CD4-positive, CD25-positive, alpha-beta regulatory T cell (primary cell): ENCODE measurements at places on chromosomes 12 and 14.

DNA sequence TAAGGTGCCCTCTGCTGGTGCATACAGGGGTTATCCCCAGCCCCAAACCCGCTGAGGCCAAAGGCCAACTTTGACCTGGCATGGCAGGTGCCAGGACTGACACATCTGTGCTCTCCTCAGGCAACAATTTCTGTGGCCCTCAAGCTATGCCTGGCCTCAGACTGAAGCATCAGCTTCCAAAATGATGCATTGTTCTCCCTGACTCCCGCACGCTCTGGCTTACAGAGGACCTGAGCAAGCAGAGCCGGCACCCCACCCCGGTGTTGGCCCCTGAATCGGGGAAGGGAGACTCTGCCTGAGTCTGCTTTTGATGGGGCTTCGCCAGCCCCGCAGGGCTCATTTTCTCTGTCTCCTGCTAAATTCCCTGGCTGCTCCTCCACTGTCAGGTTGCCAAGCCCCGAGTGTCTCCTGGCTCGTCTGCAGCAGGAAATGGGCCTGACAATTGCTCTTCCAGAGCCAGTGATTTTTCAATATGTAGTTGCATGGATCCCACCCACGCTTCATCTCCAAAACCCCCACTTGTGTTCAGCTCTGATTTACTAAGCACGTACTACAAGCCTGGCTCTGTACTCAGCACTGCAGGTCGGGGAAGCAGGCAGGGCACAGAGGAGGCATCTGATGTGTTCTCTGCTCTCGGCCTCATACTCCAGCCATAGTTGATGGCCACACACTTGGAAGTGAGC is 126.1 kb downstream of the SLC38A6 start:
- DNase-seq: no peak

GRCh38 chr14:68668531-68668930 is 124.3 kb downstream of the ZFP36L1 start:
- no peak for DNase-seq

DNA sequence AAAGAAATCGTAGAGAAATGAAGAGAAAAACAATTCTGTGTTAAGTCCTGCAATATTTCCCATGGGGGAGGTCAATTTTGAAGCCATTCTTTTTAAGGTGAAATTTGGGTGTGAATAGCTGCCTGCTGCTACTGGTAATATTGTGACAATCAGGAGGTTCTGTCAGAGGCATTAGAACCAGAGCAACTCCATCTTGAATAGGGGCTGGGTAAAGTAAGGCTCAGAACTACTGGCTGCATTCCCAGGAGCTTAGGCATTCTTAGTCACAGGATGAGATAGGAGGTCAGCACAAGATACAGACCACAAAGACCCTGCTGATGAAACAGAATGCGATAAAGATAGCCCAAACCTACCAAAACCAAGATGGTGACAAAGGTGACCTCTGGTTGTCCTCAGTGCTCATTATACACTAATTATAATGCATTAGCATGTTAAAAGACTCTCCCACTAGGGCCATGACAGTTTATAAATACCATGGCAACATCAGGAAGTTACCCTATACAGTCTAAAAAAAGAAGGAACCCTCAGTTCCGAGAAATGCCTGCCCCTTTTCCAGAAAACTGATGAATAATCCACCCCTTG is 24.8 kb upstream of the MTHFD1 start:
- DNase-seq: no peak

DNA sequence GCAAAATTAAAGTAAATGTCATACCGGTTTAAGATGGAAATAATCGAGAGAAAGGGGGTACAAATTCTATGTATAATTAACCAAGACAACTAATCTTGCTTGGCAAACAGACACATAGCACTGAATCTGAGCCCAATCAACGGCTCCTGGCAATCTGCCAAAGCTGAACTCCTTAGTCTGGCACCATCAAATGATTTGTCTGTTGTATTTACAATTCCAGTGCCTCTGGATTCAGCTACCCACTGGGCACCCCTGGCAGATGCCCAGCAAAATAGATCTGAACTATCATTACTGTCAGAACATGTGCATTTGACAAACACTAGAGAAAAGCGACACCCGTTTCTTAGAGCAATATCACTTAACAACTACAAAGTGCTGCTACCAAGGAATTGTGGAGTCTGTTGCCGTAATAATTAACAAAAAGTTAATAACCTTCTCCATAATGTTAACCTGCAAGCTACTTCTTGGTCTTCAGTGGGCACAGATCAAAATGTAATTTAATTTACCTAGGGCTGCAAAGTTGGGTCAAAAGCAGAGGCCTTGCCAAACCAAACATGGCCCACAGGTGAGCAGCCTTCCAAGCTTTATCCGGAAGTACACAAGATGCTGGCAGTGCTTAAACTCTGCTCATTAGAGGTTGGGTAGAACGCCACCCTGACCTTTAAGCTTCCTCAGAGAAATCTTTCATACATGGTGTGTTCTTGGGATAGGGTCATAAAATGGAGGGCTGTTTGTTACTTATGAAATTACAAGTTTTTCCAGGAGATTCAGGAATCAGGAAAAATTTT is 7.6 kb downstream of the EGLN3 start:
- DNase-seq: no peak

GRCh38 chr12:72228424-72228823 is 43.7 kb upstream of the TRHDE start:
- DNase-seq: no peak

- DNase-seq: no peak
Measured at GRCh38 chr12:74049348-74049747, 488.3 kb upstream of the ATXN7L3B start.

DNA sequence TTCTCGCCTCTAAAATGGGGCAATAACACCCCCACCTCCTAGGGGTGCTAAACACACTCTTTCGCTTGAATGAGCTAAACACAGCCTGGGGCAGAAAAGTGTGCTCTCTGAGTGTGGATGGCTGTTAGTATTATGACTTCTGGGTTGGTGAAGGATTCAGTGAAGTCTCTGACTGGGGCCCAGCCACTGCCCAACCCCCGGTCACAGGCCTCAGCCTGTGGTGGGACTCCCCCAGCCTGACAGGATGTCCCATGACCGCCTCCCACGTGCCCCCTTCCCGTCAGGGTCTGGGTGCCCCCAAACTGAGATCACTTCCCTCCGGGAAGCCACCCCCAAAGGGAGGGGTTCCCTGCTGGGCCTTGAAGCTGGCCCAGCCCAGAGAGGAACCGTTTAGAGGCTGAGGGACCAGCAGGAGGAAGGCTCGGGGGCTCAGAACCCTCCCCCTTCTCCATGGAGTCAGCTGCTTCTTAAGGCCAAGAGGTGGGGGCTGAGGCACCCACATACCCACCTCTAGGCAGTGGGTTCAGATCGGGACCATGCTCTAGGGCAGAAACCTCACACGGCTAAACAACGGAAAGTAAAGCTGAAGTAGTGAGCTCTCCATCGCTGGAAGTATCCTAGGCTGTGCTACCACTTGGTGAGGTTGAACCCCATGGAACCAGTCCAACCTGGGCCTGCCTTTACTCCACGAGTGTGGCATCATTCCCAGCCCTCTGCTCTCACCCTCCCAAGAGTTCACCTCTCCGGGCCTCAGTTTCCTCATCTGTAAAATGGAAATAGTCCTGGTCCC is 13.8 kb downstream of the DTX1 start:
- no peak for DNase-seq

GRCh38 chr12:51496895-51497294 is 72.3 kb downstream of the SLC4A8 start:
- DNase-seq: no peak

DNA sequence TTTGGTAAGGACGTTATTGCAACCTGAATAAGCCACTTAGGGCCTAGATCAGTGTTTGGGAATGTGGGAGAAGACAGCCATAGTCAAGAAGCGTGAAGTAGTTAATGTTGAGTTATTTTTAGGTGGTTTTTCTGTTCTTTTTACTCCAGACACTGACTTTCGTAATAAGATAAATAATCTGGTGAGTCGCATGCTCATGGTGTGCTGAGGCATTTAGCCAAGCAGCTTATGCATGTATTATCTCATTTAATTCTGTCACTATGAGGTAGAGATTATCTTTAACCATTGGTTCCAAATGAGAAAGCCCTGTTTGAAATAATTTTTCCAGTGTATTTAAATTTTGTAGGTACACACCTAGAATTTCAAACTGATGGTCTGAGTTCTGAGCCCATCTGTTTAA is 67.3 kb downstream of the RCOR1 start:
- DNase-seq: no peak

DNA sequence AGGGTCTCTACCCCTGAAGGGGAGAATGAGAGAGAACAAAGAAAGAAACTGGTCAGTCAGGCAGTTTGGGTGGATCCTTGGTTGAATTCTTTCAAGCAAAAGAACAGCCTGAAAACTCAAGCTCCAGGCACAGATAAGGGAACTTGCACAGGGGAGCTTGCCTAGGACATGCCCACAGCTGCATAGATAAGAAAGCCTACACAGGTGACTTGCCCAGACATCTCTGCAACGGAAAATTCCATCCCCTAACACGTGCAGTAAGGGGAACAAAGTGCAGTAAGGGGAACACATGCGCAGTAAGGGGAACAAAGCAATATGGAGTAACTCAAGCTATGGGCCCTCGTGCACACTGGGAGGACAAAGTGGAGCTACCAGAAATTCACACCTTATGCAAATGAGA is 540.1 kb upstream of the MIS18BP1 start:
- no peak for DNase-seq

DNA sequence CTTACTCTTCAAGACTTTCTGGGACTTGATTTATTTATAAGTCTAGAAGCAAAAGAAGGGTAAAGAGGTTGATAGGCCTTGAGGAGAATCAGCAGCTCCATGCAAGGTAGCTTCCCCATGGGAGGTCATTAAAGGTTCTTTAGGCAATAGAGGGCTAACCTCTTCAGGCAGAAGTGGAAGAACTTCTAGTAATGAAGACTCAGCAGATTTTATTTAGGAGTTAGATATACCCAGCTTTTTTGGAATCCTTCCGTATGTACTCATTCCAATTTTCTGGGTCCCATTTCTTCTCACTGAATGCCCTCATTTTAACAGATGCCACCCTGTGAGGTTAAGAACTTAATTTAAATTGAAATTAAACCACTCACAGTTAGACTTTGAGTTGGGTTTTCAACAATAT is 565.6 kb downstream of the LRFN5 start:
- no peak for DNase-seq

GRCh38 chr12:105897311-105897725 is 241.4 kb downstream of the NUAK1 start:
- DNase-seq: no peak

- DNase-seq: no peak
Measured at GRCh38 chr14:57066463-57066862, 202.2 kb downstream of the EXOC5 start.

DNA sequence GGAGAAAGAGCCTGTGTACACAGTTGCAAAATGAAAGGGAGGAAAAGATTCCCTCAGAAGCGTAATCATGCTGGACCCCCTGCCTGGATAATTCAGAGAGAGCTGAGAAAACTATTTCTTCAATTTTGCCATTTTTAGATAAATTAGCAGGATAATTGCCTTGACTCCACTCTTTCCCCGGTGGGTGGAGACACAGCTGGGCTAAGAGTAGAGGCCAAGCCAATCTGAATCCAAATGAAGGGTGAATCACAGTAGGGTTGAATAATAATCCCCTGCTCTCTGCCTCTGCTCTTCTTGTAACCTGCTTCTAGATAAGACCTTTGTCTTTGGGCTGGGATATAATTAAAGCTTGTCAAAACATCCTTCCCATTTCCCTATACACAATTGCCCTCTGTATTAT is 150.1 kb downstream of the CAPZA3 start:
- no peak for DNase-seq

- no peak for DNase-seq
Measured at GRCh38 chr12:78881685-78882084, 17.1 kb downstream of the SYT1 start.

- DNase-seq: no peak
Measured at GRCh38 chr12:118760623-118761022, 220.7 kb upstream of the SRRM4 start.
